Activated CD4-positive, alpha-beta T cell treated with anti-CD3 and anti-CD28 coated beads, Interleukin-2, Interleukin-6, amounts not matched to agents 100 ng/mL and 50 ng/mL, durations not matched to agents 16 hours and 8 hours (primary cell): ENCODE measurements at places on chromosomes 5 and 9.
A peak's percentile ranks its signal among the peaks of the same experiment; 100 is the strongest.

- no peak for DNase-seq
Measured at GRCh38 chr5:94632024-94632423, 13.6 kb downstream of the SLF1 start.

DNA sequence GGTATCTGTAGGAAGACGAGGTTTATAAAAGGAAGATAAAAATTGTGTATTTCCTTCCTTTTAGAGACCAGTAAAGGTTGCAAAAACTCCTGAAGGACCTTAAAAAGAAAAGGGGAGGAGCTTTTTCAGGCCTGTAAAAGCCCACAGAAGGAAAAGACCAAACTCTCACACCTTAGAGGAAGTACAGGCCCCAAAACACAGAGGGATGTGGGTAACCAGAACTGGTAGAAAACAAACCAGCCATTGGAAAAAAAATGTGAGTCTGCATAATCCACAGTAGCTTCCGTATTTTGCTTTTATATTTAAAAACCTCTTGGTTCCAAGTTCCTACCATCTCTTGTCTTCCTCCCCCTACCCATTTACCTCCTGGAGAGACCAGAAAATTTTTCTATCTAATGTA, 8.5 kb downstream of the GIN1 start:
- peak; percentile 26 for DNase-seq

DNA sequence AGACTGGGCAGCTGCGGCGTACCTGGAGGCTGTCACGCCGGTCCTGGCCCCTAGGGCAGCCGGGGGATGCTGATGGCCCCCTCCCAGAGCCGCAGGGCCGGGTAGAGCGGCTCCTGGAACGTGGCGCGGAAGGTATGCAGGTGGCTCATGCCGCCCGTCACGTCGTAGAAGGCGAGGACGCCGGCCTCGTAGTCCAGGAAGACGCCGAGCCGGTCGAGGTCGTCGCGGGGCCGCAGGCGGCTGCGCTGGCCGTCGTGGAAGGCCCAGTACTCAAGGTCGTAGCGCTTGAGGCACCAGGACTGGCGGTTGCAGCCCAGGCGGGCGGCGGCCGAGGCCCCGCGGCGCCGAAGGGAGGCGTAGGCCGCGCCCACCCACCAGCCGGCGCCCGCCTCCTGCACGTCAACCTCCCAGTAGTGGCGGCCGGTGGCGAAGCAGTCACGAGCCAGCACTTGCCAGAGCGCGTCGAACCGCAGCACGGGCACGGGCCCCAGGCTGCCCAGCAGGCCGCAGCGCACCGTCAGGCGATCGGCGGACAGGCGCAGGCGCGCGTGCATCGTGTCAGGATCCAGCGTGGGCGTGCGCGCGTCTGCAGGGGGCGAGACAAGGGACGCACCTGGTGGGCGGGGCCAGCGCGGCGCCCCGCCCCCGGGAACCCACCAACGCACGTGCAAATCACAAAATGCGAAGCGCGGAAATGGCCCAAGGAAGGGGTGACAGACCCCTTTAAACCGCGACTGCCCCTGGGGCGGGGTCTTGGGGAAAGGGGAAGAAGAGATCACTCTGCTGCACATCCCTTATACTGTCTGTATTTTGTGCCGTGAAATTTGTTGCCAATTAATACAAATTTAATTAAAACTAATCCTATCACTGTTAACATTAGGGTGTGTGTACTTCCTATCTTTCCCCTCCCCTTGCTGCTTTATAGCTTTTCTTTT, 31.2 kb downstream of the NANS start:
- no peak for DNase-seq

GRCh38 chr5:138354926-138355378, 2.5 kb downstream of the KDM3B start:
- peak; percentile 86 for DNase-seq

GRCh38 chr5:1053391-1054017, 44.9 kb downstream of the NKD2 start:
- no peak for DNase-seq

DNA sequence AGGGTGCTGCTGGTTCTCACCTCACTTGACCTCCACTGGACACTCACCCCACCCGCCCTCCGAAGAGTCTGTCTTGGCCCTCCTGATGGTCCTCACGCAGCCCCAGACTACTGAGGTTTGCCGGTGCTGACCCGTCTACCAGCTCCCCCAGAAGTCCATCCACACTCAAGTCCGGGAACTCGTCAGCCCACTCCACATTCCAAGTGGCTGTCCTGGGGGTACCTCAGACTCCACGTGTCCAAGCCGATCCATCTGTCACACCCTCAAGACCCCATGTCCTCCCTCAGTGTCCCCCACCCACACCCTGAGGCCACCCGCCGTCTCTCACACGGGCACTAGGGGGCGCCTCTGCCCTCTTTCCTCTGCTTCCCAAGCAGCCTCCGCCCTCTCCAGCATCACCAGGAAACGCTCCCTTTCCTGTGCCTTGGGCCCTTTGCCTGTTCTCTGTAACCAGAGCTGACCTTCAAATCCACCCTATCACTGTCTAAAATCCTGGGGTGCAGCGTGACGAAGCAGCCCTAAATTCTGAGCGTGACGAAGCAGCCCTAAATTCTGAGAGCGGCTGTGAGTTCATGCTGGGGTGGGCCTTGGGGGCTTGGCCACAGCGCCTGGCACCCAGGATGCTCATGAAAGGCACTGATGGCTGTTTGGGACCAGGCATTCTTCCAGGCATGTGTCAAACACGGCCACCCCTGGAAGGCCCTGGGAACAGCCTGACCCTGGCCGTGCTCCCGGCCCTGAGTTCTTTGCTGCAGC, 95.7 kb downstream of the KCNT1 start:
- DNase-seq: peak; percentile 43

DNA sequence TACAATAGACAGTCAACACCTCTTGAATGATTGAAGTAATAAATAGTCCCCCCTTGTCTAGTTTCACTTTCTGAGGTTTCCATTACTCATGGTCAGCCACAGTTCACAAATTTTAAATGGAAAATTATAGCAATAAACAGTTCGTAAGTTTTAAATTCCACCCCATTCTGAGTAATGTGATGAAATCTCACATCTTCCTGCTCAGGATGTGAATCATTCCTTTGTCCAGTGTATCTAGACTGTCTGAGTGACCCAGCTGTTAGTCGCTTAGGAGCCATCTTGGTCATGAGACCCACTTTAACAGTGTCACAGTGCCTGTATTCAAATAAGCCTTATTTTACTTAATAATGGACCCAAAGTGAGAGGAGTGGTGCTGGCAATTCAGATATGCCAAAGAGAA, 311.6 kb upstream of the PRR16 start:
- no peak for DNase-seq

DNA sequence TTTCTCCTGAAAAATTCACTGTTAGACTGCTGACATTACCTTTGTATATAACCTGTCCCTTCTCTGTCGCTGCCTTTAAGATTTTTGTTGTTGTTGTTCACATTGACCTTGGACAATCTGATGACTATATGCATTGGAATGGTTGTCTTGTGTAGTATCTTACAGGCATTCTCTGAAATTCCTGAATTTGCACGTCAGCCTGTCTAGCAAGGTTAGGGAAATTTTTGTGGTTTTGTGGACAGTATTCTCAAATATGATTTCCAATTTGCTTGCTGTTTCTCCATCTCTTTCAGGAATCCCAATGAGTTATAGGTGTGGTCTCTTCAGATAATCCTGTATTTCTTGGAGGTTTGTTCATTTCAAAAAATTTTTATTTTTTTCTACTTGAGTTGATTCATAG, 140.8 kb downstream of the PRR16 start:
- no peak for DNase-seq

DNA sequence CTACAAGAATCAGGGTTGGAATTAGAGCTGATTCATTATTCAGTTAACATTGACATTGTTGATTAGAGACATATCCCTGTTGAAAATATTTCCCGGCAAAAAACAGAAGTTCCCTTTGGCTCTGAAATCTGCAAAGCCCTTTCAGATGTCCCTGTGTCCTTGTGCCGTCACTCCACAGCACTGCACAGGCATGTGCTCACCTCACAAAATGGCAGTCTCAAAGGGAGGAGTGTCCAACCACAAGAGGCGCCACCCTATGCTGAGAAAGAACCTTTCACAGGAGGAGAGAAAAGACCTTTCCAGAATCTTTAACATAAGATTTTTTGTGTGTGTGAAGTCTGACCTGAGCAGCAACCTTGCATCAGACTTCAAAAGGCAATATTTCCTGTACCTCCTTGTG, 112.8 kb upstream of the PRSS3 start:
- DNase-seq: no peak

DNA sequence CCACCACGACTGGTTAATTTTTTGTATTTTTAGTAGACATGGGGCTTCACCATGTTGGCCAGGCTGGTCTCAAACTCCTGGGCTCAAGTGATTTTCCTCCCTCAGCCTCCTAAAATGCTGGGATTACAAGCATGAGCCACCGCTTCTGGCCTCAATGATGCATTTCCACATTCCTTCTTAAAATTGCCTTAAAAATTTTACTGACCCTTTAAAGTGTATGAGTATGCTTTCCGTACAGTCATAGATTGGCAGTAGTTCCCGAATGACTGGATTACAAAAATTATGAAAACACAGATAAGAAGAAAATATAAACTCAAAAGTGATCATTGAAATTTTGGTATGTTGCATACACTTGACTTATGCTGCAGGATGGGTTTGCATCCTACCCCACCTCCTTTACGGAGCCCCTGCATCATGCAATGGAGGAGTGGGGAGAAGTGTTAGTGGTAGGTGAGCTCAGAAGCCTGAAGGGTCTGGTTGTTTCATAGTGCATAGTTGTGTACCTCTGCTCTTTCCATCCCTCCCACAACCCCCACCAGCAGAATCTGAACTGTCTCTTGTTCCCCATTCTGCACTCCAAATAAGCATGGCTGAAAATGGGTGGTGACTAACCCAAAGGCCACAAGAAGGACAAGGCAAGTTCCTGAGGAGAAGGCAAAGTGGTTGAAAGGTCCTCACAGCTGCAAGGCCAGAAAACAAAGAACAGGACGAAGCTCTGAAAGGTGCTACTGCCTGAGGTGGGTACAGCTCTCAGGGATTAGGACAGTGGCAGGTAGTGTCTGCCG, 26.8 kb downstream of the ANKRD55 start:
- no peak for DNase-seq

DNA sequence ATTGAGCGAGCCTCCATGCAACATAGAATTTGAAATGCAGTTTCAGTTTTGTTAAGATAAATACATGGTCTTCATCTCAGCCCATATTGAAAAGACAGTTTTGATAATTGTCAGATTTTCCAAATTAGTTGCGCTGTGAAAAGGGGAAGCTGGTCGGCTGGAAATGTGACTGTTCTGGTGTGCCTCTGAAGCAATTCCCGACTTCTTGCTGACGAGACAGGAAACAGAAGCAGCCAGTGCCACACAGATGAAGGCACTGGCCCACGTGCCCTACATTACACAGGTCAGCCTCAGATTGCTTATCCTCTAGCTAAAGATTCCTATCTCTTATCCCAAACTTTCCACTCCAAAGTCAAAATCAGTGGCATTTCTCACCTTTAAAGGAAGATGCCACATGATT, 214.1 kb upstream of the TLE4 start:
- no peak for DNase-seq

DNA sequence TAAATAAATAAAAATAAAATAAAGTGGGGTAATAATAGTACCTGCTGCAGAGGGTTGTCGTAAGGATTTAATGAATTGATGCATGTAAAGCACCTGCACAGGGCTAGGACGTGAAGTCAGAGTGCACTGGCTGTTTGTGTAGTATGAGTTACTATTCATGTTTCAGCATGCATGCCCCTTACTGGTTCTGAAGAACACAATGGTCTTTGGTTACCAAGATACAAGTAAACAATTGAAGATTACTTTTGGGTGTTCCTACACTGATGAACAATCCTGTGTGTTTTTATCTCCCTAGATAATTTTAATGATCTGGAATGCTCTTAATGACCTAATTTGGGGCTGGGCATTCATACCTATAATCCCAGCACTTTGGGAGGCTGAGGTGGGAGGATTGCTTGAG, 23.2 kb upstream of the PRRC2B start:
- no peak for DNase-seq

- no peak for DNase-seq
Measured at GRCh38 chr9:2758162-2758897, 41.0 kb downstream of the KCNV2 start.

- no peak for DNase-seq
Measured at GRCh38 chr5:74465724-74466123, 174.8 kb downstream of the ENC1 start.

- no peak for DNase-seq
Measured at GRCh38 chr5:142433526-142434321, 108.9 kb upstream of the SPRY4 start.

GRCh38 chr5:33621514-33621913, 180.7 kb downstream of the TARS1 start:
- DNase-seq: no peak

DNA sequence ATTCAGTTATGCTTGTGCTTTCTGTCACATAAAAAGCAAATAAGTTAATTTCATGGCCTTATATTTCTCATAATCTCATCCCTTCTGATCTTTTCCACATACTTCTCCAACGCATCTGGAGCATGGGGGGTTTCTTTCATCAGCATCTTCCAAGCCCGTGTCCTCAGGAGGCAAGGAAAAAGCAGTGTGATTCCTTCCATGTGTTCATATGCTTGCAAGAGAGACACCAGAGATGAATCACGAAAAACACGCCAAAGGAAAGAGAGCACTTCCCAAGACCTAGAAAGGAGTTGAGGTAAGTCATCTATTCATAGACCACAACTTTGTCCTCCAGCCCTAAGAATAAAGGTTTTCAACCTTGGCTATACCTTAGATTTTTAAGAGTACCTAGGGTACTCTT, 26.0 kb upstream of the SVEP1 start:
- DNase-seq: no peak

- DNase-seq: no peak
Measured at GRCh38 chr5:93571114-93571949, 9.7 kb downstream of the NR2F1-AS1 start.

GRCh38 chr9:87883990-87884389, 1.3 kb downstream of the SPATA31E1 start:
- DNase-seq: no peak

- DNase-seq: no peak
Measured at GRCh38 chr9:74742191-74742790, 145.4 kb downstream of the TRPM6 start.

- no peak for DNase-seq
Measured at GRCh38 chr9:109498195-109499092, at the start of gene PTPN3. Gene PTPN3, minus strand, starts transcription at chr9:109498307. Its CDS starts 34,873 bp downstream, at chr9:109463434.
